ENCODE measurements at places on chromosomes 3 and 15.

- DNase-seq, result no peak
Observed at GRCh38 chr15:35555244-35555643, 9.3 kb upstream of the DPH6 start.

DNA sequence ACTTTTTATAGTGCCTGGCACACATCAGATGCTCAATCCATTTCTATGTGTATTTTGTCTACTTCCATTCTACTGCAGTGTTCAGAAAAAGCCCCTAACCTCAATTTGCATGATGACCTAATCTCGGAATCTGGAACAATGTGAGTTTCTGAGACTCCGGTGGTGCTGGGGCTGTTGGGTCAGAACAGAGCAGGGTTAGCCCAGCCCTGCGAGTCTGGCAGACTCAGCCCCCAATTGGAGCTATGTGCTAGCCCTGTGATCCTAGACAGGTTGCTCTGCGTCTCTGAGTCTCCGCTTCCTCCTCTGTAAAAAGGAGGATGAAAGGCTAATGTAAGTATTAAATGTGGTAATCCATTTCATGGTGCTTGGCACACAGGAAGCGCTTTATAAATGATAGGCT lies 95.0 kb upstream of the ICE2 start:
- DNase-seq, result no peak

- DNase-seq, result peak; percentile 51
Observed at GRCh38 chr3:12194669-12195161, 36.0 kb upstream of the TIMP4 start.

DNA sequence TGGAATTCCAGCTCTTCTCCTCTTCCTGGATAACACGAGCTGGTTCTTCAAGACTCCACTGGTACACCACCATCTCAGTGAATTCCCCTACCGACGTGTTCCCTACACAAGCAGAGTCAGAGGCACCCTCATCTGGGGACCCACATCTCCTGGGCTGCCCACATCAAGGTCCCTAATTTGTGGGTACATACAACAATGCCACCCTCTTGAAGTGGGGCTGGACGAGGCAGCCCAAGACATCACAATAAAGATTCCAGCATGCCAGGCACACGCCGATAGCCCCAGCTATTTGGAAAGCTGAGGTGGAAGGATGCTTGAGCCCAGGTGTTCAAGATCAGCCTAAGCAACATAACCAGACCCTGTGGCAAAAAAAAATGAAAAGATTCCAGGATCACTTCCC lies 221.2 kb upstream of the LINGO1 start:
- DNase-seq, result no peak

DNA sequence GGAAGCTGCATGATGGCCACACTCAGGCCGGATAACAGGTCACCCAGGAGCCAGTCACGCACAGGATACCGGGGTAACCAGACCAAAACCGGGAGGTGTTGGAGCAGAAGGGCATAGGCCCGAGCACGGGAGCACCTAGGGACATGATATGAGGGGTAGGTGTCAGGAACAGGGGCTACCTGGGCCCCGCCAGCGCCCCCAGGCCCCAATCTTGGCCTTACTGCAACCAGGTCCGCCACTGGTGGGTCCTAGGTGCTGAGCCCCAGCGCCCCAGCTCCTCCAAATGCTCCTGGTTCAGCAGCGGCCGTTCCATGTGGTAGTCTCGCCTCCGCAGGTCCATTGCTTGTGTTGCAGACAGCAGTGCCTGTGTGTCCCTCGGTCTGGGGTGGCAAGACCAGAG lies 2.0 kb downstream of the SLC26A6 start:
- no peak for DNase-seq

DNA sequence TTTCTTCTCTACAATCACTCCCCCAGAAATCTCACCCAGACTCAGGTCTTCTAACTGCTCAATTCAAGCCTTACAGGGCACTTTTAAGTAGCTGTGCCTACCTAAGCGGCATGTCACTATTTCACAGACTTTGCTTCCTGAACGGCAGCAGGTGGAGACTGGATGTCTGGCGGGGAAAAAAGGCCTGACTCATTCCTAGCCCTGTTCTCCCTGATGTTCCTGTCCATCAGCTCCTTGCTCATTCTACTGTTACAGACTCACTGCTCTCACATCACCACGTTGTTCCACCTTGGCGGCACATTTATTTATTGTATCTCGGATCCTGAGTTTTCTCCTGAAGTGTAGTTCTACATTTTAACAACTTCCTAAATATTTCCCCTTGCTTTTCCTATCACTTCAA lies 52.6 kb upstream of the ATP11B start:
- no peak for DNase-seq

DNA sequence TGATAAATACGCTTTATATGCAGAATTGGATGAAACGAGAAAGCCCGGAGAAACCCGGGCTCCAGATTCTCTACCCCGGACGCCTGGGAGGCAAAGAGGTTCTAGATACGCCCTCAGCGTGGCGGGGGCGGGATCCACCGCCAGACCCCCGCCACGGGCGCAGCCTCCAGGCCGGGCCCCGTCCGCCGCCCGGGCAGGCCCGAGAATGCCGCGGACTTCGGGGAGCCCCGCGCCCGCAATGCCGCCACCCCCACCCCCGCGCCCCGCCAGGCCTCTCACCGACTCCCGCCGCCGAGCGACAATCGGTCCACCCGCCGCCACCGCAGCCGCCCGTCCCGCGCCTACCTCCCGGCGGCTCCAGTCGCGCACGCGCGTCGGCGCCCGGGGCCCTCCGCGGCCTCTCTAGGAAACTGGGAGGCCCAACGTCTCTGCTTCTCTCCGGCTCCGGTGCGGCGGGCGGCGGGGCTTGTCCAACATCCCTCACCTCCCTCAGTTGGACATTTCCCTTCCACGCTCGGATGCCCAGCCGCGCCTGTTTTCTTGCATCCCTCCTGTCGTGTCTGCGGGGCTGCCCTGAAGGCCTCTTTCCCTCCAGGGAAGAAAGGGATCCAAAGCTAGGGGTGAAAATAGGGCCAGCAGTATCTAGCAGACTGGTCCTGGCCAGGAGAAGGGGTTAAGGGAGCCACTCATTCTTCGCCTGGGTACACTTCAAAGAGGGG lies at the start of gene ZNF445:
ZNF445 (minus strand) TSS at position 359 of the 719 bp plus-strand sequence. CDS start 22,121 bp downstream, outside the sequence.
- DNase-seq, result peak; percentile 82

DNA sequence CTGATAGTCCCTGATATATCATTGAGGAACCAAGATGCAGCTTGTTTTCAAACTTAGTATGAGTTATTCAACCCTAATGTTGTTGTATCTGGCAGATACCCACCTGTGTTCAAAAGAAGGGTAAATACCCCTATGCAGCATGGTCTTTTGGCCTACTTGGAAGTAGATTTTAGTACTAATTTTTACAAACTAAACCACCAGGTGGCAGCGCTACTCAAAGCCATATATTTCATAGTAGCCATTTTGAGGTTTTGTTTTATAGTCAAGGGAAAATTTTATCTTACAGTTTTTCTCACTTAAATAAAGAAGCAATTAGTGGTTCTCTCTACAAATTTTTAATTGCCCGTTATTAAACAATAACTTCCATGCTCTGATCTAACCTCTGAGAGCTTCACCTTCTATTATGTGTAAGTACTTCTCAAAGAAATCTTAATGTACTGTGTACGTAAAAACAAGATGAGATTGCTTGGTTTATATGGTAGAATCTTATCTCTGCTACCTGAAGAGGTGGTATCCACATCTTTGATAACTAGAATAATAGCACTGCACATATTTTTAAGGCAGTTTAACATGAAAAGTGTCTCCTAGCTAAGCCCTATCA lies 31.5 kb upstream of the MLF1 start:
- DNase-seq, result peak; percentile 46

DNA sequence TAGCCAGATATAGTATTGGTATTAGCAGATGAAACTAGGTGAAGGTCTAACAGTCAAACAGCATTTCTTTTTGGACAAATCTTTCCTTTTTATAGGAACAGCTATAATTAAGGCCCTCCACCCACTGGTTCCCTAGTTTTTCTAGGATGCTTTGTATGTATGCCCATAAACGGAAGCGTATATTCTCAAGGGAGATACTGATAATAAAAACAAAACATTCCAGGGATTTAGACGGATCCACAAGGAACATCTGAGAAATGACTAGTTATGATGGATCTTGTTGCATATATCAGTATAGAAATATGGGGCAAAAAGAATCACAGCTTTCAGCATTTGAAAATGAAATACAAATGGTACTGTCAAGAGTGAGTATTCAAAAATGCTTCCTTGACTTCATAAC lies 22.5 kb downstream of the LRRC28 start:
- no peak for DNase-seq

- DNase-seq, result peak; percentile 5
Observed at GRCh38 chr3:114179575-114179974, 723 bp upstream of the DRD3 start.

DNA sequence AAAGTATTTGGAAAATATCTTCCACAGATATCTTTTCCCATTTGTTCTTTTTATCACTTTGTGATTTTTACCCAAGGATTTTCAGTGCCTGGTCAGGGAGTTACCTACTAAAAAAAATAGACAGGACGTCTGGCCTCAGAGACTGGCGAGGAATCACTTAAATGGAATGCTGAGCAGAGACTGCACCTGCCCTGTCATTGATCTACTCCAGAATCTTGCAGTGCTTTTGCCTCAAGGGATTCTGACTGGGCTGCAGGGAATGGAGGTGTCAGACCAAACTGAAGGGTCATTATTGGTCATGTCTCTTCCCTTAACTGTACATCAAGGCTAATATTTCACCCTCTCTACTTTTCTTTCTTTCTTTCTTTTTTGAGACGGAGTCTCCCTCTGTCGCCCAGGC lies 12.1 kb upstream of the RYR3 start:
- DNase-seq, result no peak

DNA sequence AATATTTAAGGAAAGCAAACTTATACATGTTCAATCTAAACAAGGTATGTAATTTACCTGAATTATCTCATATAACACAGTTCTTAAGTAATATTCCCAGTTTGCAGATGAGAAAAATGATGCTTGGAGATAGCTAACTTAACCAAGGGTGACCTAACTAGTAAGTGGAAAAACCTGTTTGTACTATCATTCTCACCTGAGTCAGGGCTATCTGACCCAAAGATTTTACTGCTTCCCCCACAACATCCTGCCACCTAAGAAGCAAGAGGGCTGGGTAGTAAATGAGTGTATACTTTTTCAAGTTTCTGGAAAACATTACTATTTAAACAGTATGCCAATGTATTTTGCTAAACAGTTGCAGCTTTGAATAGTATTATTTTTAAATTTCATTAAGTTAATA lies 10.6 kb downstream of the TP63 start:
- no peak for DNase-seq

GRCh38 chr3:16606398-16606797 lies 1.2 kb upstream of the DAZL start:
- peak; percentile 53 for DNase-seq

DNA sequence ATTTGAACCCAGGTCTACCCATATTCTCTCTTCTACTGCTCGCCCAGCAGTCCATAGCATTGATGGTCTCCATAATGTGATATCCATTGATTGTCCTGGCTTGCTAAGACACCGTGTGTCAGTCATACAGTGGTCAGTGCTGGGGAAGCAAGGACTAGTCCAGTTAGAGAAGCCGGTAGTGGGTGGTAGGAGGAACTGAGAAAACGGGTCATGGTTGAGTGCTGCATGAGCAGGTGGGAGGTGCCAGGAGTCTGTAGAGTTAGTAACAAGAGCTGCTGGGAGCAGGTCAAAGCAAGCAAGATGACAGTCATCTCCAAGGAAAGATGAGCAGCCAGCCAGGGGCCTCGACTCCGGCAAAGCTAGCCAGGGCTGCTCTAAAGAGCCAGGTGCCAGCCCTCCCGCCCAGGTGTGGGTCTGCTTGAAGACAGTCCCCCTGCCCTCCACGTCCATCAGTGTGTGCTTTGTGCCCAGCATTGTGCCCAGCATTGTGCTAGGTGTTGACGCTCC lies 29.5 kb upstream of the USP3 start:
- no peak for DNase-seq

GRCh38 chr15:53209396-53210042 lies 419.4 kb upstream of the ONECUT1 start:
- no peak for DNase-seq

DNA sequence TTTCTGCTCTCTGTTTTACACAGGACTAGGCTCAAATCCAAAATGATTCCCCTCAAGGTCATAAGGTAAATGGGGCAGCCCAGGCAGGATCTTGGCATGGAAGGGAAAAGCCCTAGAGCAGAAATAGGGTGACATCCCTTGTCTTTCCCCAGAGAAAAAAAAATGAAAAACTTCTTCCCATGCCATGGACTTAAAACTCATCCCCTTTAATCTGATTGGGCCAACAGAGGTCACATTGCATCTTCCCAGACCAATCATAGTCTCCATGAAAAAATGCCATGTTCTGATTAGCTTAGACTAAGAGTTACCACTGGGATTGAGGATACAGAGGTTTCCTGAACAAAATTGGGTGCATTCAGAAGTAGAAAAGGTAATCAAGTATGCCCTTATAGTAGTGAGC lies 241.3 kb upstream of the LRTM1 start:
- no peak for DNase-seq

- no peak for DNase-seq
Observed at GRCh38 chr3:188240189-188240981, 86.4 kb downstream of the LPP start.

- DNase-seq, result peak; percentile 16
Observed at GRCh38 chr3:42803414-42804105, 730 bp downstream of the HIGD1A start.

- no peak for DNase-seq
Observed at GRCh38 chr3:156834962-156835535, 8.9 kb downstream of the LEKR1 start.

- DNase-seq, result no peak
Observed at GRCh38 chr15:101669744-101670143, 17.6 kb upstream of the TM2D3 start.

- DNase-seq, result no peak
Observed at GRCh38 chr3:34053626-34054025, 255.2 kb downstream of the PDCD6IP start.

- no peak for DNase-seq
Observed at GRCh38 chr15:69843276-69843899, 254.3 kb downstream of the TLE3 start.

GRCh38 chr15:52306270-52306669 lies 10.7 kb upstream of the MYO5C start:
- DNase-seq, result peak; percentile 59

DNA sequence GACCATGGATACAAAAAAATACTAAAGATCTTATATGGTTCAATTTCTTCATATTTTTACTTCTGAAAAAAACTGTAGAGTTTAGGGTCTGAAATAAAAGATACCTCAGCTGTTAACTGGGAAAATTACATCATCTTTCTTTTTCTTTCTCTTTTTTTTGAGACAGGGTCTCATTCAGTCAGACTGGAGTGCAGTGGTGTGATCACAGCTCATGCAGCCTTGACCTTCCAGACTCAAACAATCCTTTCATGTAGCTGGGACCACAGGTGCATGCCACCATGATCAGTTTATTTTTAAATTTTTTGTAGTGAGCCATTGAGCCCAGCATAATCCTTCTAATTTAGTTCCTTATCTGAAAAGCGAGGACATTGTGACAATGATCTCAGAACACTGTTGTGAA lies 39.6 kb upstream of the TKT start:
- no peak for DNase-seq
